ENCODE measurements at places on chromosomes 2 and 18.

DNA sequence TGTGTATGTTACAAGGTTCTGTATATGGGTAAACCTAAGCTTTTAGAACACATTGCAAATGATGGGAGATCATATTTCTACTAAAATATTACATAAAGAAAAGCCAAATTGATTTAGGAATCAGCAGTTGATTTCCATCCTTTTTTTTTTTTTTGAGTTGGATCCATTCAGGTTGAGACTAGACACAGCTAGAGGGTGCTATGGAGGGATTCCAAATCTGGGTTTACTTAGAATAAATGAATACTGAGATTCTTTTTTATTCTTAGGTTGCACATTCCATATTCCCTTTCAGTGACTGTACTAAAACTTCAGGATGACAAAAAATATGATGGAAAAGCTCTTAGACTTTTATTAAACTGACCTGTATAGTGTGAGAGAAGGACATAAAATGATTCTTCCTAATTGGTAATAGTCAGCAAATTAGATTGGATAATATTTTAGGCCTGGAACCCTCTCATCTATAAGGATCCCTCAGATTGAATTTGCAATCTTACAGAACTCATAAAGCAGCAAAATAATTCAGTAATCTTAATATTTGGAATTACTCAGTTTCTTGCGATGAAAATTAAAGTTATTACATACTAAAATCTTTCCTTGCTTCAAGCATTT lies 183.3 kb upstream of the SESTD1 start:
- no peak for DNase-seq

DNA sequence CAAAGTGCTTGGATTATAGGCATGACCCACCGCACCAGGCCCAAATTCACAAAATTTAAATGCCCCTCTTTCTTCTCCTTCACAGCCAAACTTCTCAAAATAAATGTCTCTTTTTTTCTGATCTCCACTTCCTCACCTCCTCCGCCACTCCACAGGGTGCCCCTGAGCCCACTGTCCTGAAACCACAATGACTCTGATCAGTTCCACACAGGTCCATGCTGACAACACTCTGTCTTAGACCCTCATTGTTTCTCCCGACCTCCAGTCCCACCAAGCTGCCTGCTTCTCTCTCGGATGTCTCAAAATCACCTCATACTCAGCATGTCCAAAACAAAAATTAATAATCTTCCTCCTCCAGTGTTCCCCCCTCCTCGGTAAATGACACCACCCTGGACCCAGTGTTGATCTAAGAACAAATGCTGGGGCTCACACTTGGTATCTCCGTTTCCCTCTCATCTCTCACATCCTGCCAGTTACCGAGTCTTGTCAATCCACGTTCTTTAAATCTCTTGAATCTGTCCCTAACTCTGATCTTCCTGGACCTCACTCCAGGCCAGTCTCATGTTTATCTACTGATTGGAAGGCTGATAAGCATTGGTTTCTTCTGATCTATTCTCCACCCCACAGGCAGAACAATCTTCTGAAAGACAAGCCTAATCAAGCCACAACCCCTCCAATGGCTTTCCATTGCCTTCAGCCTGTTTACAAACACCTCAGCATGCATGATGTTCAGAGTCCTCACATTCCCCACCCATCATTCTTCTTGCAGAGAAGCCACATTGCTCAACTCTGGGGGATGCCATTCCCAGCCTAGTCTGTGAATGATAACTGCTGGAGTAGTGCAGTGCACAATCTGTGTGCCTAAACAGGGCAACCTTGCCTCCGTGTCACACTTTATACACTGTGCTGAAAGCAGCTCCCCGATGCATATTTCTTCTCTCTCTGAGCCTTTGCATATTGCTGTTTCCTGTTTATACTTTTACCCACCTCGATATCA lies 12.4 kb upstream of the ANKRD44 start:
- DNase-seq, result no peak

- no peak for DNase-seq
Observed at GRCh38 chr2:105087273-105087672, 49.4 kb downstream of the MRPS9 start.

GRCh38 chr2:212005085-212005671 lies 533.4 kb downstream of the ERBB4 start:
- no peak for DNase-seq

- no peak for DNase-seq
Observed at GRCh38 chr2:28688818-28689217, 62.8 kb upstream of the PPP1CB start.

GRCh38 chr18:22411446-22411845 lies 6.3 kb downstream of the CTAGE1 start:
- no peak for DNase-seq

DNA sequence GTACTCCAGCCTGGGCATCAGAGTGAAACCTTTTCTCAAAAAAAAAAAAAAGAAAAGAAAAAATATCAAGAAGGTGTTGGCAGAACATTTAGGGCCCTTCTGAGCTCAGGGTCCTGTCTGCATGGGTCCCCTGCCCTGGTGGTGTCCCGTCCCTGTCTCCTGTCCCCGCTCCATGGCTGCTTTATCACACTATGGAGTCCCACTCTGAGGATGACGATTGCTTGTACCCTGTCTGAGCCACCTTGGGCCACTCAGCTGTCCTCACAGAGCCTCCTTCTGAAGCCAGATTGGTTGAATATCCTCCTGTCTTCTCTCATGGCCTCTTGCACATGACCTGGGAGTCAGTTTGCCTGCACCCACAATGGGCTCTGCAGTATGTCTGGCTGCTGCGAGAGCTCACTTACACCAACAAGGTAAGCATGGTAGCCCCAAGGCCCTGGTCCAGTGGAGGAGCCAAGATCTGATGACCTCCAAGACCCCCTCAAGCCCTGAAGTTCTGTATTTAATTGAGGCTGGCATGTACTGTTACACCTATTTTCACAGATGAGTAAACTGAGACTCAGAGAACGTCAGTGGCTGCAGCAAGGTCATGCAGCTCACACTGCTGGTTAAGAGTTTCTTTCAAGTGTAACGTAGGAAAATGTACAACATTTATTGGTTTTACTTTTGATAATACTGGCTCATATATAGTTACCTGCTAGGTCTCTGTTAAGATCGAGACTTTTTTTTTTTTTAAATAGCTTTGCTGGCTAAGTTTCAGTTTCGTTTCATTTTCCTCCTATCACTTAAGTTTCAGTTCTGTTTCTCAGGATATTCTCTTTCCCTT lies 16.9 kb upstream of the ZCCHC2 start:
- no peak for DNase-seq

- DNase-seq, result no peak
Observed at GRCh38 chr2:99803846-99804245, 314.0 kb upstream of the REV1 start.
